ENCODE measurements at places on chromosomes 7 and 10. TPM values are rescaled to one million over a fixed set of nuclear protein-coding genes. Genes with fewer than 3 reads are reported as not detected.

DNA sequence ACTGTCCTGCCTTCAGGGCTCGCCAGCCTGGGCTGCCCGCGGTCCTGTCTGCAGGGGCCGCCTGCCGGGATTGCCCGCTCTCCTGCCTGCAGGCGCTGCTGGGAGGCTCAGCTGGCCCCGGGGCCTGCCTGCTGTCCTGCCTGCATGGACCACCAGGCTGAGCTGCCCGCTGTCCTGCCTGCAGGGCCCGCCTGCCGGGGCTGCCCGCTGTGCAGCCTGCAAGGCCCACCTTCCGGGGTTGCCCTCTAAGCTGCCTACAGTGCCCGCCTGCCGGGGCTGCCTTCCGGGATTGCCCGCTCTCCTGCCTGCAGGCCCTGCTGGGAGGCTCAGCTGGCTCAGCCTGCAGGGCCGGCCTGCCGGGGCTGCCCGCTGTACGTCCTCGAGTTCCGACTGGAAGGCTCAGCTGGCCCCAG lies 164.4 kb downstream of the GLRX3 start:
- H3K4me3 ChIP-seq = peak overlapping the region; percentile 49
- DNase-seq = peak; percentile 91
- peak overlapping the region; percentile 83 for H3K27ac ChIP-seq
- H3K4me1 ChIP-seq = no peaks in the 10 kb centered on the region
- no peaks in the 10 kb centered on the region for H3K27me3 ChIP-seq

- DNase-seq = no peak
- H3K4me3 ChIP-seq = no peak overlapping the region
- H3K27ac ChIP-seq = peak overlapping the region; percentile 47
- H3K36me3 ChIP-seq = no peaks in the 10 kb centered on the region
These were observed 50.3 kb upstream of the GSAP start for GRCh38 chr7:77466450-77466849.

DNA sequence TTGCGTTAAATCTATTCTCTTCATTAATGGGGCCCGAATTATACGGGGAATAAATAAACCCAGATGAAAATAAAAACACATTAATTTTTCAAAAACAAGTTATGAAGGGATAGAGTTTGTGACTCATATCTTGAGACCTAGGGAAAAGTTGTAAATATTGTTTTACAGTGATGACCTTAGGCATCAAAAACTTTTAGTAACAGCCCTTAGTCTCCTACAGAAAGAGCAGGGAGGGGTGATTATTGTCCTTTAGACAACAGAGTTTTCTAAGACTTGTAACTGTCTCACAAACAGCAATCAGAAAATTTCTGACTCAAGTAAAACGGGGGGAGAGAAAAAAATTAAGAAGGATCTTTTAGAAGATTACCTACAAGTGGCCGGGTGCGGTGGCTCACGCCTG lies 102.7 kb downstream of the COL28A1 start:
- H3K4me3 ChIP-seq = no peak overlapping the region
- no peaks in the 10 kb centered on the region for H3K36me3 ChIP-seq
- H3K27ac ChIP-seq = no peak overlapping the region
- H3K4me1 ChIP-seq = no peaks in the 10 kb centered on the region
- no peaks in the 10 kb centered on the region for H3K27me3 ChIP-seq

- no peaks in the 10 kb centered on the region for H3K36me3 ChIP-seq
- H3K4me1 ChIP-seq = peaks cover 41% of the 10 kb centered on the region
- no peaks in the 10 kb centered on the region for H3K27me3 ChIP-seq
- DNase-seq = no peak
These were observed at the start of gene SAMD9 for GRCh38 chr7:93117852-93118530. SAMD9 (minus strand) TSS chr7:93117979; CDS start chr7:93106097, 11,882 bp downstream.

DNA sequence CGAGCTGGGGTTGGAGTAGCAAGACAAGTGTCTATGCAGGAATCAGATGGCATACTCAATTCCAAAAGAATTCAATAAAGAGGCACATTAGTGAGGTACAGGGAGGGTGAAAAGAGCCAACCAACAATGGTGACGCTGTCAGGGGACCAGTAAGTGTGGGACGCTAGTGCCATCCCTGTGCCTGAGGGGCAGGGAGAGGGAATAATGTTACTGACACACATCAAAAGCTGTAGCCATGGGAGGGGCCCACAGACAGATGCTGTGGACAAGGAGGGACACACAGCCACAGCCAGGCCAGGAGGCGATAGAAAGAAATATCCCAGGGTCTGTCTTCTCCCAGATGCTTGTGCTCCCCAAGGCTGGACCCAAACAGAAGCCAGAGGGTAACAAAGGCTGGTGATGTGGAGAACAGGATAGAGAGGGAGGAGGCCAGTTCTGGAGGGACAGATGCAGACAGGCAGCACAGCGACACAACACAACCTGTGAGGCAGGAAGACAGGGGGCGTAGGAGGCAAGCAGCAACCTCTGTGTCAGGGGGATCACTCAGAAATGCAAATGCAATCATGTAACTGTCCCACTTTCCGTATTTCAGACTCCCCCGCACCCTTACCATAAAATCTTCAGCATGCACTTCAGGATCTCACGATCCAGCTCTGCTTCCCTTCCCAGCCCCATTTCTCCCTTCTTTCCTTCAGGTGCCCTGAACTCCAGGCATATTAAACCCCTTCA lies 240.5 kb upstream of the FZD8 start:
- no peaks in the 10 kb centered on the region for H3K4me1 ChIP-seq
- H3K27ac ChIP-seq = no peak overlapping the region
- H3K4me3 ChIP-seq = no peak overlapping the region
- DNase-seq = no peak
- H3K36me3 ChIP-seq = no peaks in the 10 kb centered on the region

DNA sequence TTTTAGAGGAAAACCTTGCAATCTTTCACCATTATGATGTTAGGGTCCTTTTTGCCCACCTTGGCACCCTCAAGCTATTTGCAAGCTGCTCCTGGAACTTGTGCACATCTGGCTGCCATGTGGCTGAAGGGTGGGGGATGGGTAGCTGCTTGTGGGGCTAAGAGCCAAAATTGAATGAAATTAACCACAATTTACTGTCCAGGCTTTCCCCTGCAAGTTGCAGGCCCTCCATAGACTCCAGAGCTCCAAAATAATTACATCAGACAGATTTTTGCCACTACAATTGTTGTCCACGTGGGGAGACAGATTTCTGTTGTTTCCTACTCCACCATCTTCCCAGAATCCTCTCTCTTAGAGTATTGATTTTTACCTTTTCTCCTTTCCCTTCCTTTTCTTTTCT lies 19.1 kb downstream of the PI4K2A start:
- peaks cover 82% of the 10 kb centered on the region for H3K36me3 ChIP-seq
- H3K4me3 ChIP-seq = no peak overlapping the region
- DNase-seq = no peak
- no peaks in the 10 kb centered on the region for H3K27me3 ChIP-seq
- H3K27ac ChIP-seq = no peak overlapping the region

DNA sequence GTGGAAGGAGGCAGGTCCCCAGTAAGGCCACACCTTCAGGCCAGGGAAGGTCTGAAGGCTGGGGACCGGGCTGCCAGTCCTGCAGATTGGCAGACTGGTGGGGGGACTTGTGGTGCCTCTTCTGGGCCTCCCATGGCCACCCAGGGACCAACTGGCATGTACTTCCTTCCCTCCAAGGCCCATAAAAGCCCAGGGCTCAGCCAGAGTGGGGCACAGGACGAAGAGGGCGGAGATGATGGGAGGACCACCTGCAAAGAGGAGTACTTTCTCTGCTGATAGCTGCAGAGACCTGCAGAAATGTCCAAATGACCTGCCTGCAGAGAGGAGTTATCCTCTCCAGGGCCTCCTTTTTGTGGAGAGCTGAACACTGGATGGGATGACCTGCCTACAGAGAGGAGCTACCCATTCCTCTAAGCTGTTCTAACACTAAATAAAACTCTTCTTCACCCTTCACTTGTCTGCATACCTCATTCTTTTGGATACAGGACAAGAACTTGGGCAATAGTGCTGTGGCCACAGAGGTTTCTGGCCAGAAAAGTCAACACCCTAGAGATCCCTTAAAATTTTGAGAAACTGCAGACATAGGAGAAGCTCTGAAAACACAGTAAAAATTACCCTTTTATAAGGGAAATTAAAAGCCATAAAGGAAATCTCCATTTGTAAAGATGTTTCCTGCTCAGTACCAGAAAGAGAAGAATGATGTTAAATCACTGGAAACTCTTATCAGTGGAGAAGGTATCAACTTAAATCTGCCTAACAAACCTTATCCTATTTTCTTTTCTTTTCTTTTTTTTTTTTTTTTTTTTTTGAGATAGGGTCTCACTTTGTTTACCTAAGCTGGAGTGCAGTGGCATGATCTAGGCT lies 20.7 kb upstream of the PRF1 start:
- H3K27ac ChIP-seq = no peak overlapping the region
- no peaks in the 10 kb centered on the region for H3K27me3 ChIP-seq
- DNase-seq = no peak
- H3K4me1 ChIP-seq = no peaks in the 10 kb centered on the region
- no peaks in the 10 kb centered on the region for H3K36me3 ChIP-seq

GRCh38 chr7:113392421-113392820 lies 274.1 kb upstream of the SMIM30 start:
- no peak for DNase-seq
- H3K36me3 ChIP-seq = no peaks in the 10 kb centered on the region
- H3K4me1 ChIP-seq = no peaks in the 10 kb centered on the region

- H3K4me1 ChIP-seq = no peaks in the 10 kb centered on the region
- no peak overlapping the region for H3K27ac ChIP-seq
- no peak for DNase-seq
These were observed 228.7 kb upstream of the CCDC6 start for GRCh38 chr10:60135020-60135419.

- no peaks in the 10 kb centered on the region for H3K4me1 ChIP-seq
- peak; percentile 52 for DNase-seq
- H3K4me3 ChIP-seq = no peak overlapping the region
- no peak overlapping the region for H3K27ac ChIP-seq
- peaks cover 13% of the 10 kb centered on the region for H3K27me3 ChIP-seq
These were observed 25.0 kb downstream of the YKT6 start for GRCh38 chr7:44225566-44226395.

GRCh38 chr7:123282181-123282580 lies 82.4 kb upstream of the SLC13A1 start:
- no peak overlapping the region for H3K27ac ChIP-seq
- H3K4me1 ChIP-seq = no peaks in the 10 kb centered on the region
- no peaks in the 10 kb centered on the region for H3K36me3 ChIP-seq
- DNase-seq = no peak
- no peaks in the 10 kb centered on the region for H3K27me3 ChIP-seq
- no peak overlapping the region for H3K4me3 ChIP-seq

DNA sequence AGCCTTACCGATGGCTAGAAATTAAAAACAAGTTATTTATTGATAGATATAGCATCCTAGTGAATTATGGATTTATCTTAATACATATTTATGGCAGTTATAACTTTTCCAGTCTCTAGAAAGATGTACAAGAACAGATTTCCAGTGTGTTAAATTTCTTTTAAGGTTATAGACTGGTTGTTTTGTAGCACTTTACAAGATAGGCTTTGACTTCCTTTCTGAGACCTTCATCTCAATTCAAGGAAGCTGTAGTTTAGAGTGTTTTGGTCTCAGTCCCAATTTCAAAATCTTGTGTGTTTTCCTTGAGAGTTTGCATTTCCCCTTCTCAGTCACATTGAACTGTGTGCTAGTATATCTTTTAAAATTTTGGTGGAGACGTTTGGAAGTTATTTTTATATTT lies 30.1 kb downstream of the PLEKHA1 start:
- H3K27ac ChIP-seq = no peak overlapping the region
- H3K36me3 ChIP-seq = peaks cover 8% of the 10 kb centered on the region
- H3K4me3 ChIP-seq = no peak overlapping the region
- H3K4me1 ChIP-seq = no peaks in the 10 kb centered on the region
- H3K27me3 ChIP-seq = no peaks in the 10 kb centered on the region

GRCh38 chr7:2719007-2719406 lies 31.0 kb downstream of the AMZ1 start:
- H3K27ac ChIP-seq = no peak overlapping the region
- peak; percentile 88 for DNase-seq
- peaks cover 48% of the 10 kb centered on the region for H3K36me3 ChIP-seq
- no peak overlapping the region for H3K4me3 ChIP-seq
- no peaks in the 10 kb centered on the region for H3K27me3 ChIP-seq

DNA sequence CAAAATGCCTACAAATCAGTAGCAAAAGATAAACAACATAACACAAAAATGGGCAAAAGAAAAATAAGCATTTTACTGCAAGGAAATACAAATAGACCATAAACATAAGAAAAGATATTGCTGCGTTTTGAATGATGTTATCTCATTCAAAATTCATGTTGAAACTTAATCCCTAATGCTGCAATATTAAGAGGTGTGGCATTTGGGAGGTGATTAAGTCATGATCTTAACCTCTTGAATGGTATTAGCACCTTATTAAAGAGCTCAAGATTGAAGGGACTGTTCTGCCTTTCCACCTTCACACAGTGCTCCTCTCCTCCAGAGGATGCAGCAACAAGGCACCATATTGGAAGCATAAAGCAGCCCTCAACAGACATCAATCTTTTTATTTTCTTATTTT lies 12.4 kb upstream of the TNKS2 start:
- DNase-seq = no peak
- no peaks in the 10 kb centered on the region for H3K36me3 ChIP-seq
- no peak overlapping the region for H3K27ac ChIP-seq
- no peaks in the 10 kb centered on the region for H3K4me1 ChIP-seq
- no peaks in the 10 kb centered on the region for H3K27me3 ChIP-seq
- no peak overlapping the region for H3K4me3 ChIP-seq

GRCh38 chr7:142384493-142384922 lies 126.7 kb upstream of the PRSS58 start:
- DNase-seq = no peak
- H3K27ac ChIP-seq = no peak overlapping the region
- H3K4me1 ChIP-seq = peaks cover 13% of the 10 kb centered on the region
- no peak overlapping the region for H3K4me3 ChIP-seq
- H3K36me3 ChIP-seq = no peaks in the 10 kb centered on the region

GRCh38 chr10:129523723-129524316 lies 56.8 kb downstream of the MGMT start:
- H3K4me1 ChIP-seq = no peaks in the 10 kb centered on the region
- H3K4me3 ChIP-seq = no peak overlapping the region
- H3K36me3 ChIP-seq = no peaks in the 10 kb centered on the region
- no peak for DNase-seq
- H3K27me3 ChIP-seq = no peaks in the 10 kb centered on the region

DNA sequence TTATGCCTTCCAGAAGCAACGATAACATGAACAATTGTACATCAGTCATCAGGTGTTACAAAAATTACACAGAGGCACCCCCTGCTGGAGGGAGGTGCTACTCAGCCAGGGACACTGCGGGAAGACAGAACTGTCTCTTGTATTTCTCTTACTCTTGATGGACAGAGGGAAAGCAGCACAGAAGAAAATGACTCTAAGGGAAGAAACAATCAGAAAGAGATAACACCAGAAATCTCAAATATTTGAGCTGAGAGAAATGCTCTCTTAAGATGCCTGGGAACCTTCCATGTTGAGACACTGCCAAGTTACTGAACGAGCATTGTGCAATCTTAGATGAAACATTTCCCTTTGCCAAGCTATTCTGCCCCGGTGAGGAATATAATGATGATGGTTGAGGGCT lies 227.6 kb upstream of the NPSR1 start:
- H3K4me3 ChIP-seq = no peak overlapping the region
- H3K27me3 ChIP-seq = no peaks in the 10 kb centered on the region
- H3K4me1 ChIP-seq = no peaks in the 10 kb centered on the region
- no peak overlapping the region for H3K27ac ChIP-seq
- no peak for DNase-seq
- no peaks in the 10 kb centered on the region for H3K36me3 ChIP-seq

- H3K4me3 ChIP-seq = no peak overlapping the region
- H3K36me3 ChIP-seq = no peaks in the 10 kb centered on the region
- H3K27me3 ChIP-seq = no peaks in the 10 kb centered on the region
- H3K27ac ChIP-seq = no peak overlapping the region
These were observed 31.4 kb downstream of the C10orf90 start for GRCh38 chr10:126639084-126639483.

Gene TRIM73
- 2.4 TPM for total RNA-seq

Gene MYOF
- total RNA-seq = 50.4 TPM

Gene TMEM139
- total RNA-seq = 0.64 TPM

Gene CHN2
- total RNA-seq = 25.5 TPM

Gene LRIT1
- not detected for total RNA-seq

Gene TRA2A
- total RNA-seq = 90.2 TPM

Gene DRGX
- not detected for total RNA-seq

Gene MRPS17
- 8.7 TPM for total RNA-seq

Gene NPY4R2
- not detected for total RNA-seq

Gene ATOH7
- total RNA-seq = not detected

Measured in spleen (tissue), 13 donors.